ENCODE measurements at places on chromosomes 6 and 20.

GRCh38 chr6:100662264-100662663 lies 197.5 kb upstream of the SIM1 start:
- DNase-seq = no peak

DNA sequence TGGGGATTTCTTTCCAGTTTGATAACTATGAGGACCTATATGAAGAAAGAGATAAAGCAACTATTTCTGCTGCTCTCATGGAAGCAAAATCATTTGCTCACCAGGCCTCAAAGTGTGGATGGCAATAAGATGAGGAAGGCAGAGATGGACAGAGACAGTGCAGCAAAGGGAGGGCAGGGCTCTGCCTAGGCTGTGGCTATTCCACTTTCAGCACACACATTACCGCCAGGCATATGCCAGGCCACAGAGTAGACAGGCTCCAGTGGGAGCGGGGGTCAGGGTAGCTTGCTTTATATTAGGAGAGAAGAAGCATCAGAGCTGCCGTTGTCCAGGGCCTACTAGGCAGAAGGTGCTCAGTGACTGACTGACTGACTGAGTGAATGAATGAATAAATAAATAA lies 40.9 kb downstream of the BCL2L1 start:
- DNase-seq = no peak

DNA sequence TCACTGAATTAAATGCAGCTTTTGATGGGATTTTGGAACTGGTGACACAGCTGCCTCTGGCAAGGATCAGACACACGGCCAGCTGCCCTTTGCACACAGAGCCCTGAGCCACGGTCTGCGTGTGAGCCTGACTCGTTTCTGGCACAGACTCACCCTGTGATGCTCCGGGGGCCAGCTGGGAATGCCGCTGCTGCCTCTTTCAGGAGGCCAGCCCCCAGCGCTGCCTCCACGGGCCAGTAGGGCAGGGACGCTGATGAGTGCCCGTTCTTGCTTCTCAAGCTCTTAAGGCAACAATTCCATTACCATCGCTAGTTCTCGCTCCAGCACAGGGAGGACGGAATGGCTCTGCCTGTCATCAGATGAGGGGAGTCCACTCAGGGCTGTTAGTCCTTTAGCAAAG lies 61.6 kb downstream of the IRF4 start:
- no peak for DNase-seq

- no peak for DNase-seq
These were observed 64.9 kb downstream of the ME1 start for GRCh38 chr6:83365931-83366330.

- no peak for DNase-seq
These were observed 41.7 kb upstream of the TTPAL start for GRCh38 chr20:44433751-44434538.

DNA sequence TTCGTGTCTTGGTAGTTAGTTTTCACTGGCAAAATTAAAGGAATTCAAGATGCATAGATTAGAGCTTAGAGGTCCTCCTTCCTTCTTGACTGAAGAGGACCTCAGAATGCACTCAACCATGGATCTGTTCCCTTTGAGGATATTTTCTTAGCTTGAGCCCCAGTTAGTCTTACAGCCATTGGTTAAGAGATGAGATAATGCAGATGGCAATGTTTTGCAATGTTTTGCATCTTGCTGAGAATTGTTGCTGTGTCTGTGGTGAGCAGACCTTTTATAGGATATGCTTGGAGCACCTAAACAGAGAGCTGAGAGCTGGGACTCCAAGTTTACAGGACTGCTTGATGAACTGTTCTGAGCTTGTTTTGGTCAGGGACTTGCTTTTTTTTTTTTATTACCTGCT lies 107.5 kb downstream of the TMEM170B start:
- no peak for DNase-seq

DNA sequence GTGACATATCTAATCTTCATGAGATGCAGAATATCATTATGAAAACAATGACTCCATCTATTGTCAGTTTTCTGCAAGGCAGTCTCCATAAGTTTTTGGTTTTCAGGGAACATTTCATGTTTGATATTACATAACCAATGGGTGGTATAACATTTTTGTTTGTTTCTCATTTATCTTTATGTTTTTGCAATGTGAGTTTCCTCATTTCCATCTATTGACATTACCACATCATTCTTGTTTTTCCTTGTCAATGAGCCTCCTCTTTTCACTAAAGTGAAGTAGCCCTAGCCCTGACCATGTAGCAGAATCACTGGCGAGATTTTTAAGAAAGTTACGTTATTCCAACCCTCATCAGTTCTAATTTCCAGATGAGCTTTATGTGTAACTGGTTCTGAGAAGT lies 4.4 kb downstream of the EFHC1 start:
- DNase-seq = no peak

DNA sequence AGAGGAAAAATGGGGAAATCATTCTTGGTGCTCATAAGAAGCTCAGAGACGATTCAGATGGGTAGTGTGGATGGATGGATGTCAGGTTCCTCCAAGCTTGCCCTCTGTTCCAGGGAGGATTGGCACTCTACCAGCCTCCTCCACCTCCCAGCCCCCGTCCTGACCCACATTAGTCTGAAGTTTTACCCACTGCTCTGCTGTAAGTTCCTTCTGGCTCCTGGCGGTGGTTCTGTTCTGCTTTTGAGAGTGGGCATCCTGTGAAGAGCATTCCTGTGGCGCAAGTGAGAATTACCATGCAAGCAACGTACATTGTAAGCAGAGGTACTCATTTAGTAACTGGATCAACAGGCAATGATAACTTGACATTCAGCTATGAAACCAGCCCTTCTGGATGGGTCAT lies 103.4 kb downstream of the SYNDIG1 start:
- no peak for DNase-seq

DNA sequence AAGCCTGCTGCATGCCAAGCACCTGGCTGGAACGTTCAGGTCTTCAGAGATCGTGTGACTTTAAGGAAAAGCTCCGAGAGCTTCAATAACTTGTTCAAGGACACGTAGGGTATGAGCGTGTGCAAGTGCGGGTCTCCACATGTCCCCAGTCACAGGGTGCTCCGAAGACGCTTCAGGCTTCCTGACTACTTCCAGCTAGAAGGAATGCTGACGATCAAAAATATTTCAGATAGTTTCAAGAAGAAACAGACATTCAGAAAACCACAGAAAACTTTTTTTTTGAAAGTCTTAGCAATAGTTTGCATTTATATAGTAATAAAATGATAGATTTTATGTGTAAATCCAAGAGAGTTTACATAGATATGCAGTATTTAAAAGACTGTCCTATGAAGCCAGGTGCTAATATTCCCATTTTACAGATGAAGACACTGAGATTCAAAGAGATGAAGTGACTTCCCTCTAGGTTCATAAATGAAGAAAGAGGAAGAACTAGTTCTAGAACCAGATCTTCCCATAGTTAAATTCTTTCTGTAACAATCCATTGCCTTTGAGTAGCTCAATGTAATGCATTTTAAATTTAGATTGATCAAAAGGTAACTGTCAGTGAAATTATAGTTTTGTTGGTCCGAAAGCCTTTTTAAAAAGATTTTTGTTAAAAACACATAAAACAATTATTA lies 247.6 kb downstream of the MYLK4 start:
- no peak for DNase-seq

DNA sequence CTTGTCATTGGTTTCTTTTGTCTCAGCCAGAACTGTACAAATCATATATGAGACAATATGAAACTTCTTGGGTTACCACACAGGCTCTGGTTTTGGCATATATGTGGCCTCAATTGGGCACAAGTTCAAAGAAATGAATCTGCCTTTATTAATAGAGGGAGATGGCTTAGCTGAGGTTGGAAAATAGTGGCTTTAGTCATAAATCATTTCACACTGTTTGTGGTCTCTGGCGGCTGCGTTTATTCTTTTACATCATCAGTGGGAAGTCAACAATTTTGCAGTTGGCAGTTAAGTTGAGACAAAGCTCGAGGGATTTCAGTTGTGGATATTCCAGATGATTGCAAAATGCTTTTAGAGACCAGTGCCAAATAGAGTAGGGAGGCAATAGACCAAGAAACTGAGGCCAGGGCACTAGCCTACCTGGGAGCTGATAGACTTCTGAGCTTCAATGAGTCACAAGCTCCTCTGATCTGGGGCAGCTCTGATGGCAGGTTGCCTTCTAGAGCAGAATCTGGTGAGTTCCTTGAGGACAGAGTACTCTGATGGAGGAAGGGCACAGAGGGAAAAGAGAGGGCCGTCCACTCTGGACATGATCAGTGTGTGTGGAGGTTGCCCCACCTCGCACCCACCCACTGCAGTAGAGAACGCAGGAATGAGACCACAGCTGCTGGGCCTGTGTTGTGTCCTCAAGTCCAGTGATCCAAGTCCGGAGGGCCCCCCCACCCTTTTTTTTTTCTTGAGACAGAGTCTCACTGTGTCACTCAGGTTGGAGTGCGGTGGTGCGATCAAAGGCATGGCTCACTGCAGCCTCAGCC lies 73.5 kb downstream of the ARMC2 start:
- no peak for DNase-seq

DNA sequence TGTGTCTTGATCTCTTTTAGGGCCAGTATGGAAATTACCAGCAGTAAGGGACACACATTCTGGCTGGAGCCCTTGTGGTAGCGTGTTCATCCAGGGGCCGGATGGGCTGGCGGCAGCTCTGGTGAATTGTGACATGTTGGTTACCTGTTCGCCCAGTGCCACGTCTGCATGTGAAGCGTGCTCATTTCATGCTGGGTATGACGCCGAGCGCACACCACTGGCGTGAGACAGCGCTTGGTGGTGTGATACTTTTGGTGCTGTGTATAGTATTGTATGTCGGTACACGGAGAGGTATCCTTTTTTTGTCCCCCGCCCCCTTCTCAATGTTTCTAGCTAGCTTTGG lies 3.7 kb upstream of the MTG2 start:
- DNase-seq = no peak

DNA sequence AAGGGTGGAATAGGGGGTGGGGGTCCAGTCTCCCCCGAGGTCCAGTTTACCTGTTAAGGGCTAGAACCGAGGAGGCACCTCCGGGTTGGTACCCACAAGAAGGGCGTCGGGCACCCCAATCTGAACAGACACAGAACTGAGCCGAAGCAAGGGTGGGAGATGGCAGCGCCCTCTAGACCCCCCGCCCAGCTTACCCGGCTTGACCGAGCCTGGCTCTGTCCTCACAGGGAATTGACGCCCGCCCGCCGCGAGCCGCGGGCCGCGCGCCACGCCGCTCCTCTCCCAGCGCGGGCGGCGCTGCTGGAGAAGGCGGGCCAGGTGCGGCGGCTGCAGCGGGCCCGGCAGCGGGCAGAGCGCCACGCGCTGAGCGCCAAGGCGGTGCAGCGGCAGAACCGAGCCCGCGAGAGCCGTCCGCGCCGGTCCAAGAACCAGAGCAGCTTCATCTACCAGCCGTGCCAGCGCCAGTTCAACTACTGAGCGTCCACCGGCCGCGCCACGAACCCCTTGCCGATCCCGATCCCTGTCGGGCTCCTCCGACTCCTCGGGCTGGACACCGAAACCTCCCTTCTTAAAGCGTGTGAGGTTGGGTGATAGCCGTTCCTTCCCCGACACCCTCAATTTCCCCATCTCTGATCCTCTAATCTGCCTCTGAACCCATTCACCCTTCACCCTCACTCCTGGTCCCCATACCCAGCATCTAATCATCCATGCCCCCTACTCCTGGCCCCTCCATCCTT lies 5.9 kb downstream of the TP53INP2 start:
- DNase-seq = no peak

GRCh38 chr6:133242637-133243585 lies 1.8 kb downstream of the EYA4 start:
- no peak for DNase-seq

Data from stimulated activated CD8-positive, alpha-beta memory T cell treated with anti-CD3 and anti-CD28 coated beads, Interleukin-7, amount 100 ng/mL, for 1 hour (primary cell).